ENCODE measurements at places on chromosomes 2 and 18. TPM values are rescaled to one million over a fixed set of nuclear protein-coding genes. Genes with fewer than 3 reads are reported as not detected.

Gene RGPD4
- total RNA-seq = not detected

DNA sequence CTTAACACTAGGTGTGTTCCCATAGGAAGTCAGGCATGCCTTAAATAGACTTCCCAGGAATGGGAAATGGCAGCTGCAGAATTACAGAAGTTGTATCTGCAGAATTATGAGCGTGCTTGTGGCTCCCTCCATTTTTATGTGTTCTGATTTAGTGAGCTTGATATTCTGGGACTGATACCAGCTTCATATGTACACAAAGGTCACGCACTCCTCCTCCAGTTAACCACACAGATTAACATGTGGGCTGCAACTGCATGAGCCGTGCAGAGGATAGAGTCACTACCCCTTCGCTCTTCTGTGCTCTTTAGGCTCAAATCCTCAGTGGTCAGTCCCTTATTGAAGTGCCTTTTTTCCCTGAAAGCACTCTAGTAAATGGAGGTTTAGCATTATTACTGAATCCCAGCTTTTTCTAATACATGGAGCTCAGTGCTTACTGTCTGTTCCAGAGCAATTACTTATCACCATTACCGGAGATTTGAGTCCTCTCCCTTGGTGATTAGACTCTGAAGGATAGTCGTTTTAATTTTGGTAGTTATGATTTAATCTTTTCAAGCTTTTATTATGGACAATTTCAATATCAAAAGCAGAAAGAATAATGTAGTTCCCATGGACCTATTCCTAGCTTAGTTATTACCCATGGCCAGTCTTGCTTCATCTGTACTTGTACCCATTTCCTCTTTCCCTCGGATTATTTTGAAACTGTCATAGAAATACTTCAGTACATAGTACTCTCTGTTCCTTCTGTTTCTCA, 238.3 kb downstream of the PRKCE start:
- H3K36me3 ChIP-seq = no peaks in the 10 kb centered on the region
- H3K4me3 ChIP-seq = no peak overlapping the region
- DNase-seq = no peak
- H3K4me1 ChIP-seq = no peaks in the 10 kb centered on the region

Gene CTLA4
- total RNA-seq = not detected

DNA sequence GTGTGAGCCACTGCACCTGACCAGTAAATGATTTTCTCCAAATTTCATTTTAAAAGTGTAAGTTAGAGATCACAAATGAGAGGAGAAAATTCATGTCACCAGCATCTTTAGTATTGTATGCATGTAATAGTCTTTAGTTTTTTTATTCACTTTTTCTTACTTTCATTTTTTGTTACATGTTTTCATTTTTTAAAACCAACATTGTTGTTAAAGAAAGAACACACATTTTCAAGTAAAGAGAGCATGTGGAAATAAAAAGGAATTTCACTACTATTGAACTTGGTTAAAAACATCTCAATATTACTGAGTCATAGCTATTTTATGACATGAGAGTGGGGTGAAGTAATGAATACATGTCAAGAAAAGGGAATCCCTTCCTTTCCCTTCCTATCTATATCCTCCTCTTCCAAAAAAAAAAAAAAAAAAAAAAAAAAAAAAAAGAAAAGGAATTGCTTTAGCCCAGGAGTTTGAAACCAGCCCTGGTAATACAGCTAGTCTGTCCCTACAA, 29.1 kb upstream of the PMAIP1 start:
- H3K27ac ChIP-seq = no peak overlapping the region
- H3K27me3 ChIP-seq = no peaks in the 10 kb centered on the region
- peaks cover 10% of the 10 kb centered on the region for H3K4me1 ChIP-seq
- no peak for DNase-seq

All from astrocyte (in vitro differentiated cells and primary cell).